Stimulated activated CD4-positive, alpha-beta T cell treated with anti-CD3 and anti-CD28 coated beads, Interleukin-1b, Interleukin-23, amount 100 ng/mL, for 24 hours (primary cell): ENCODE measurements at places on chromosomes 5 and 9.

DNA sequence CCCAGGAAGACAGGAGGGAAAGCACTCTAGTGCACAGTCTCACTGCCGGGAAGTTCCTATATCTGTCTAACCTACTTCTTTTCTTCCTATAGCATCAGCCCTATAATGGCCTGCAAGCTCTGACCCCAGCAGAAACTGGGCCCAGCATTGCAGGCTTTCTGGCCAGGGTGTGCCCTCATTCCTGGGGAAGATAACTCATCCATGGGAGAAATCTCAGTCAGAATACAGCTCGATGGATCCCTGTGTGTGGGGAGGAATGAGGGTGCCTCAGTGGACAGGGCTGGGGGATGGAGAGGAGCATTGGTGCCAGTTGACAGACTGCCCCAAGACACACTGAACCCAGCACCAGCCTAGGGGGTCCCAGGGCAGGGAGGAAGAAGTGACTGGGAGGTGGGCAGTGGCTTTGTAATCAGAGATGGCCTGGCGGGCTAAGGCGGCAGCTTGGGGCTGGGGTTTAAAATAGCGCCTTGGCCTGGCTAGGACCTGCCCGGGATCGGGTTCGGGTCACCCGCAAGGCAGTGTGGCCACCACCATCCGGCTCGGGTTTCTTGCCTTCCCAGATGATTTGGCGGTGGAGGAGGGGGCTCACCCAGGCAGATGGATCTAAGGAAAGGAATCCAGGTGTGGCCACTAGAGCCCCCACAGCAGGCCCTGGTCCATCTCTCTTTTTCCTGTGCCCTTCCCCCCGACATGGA lies 7.6 kb upstream of the CXXC5 start:
- DNase-seq, result no peak

- no peak for DNase-seq
Measured at GRCh38 chr5:148924817-148925216, 98.4 kb downstream of the ADRB2 start.

GRCh38 chr5:95780597-95780996 lies 41.9 kb downstream of the GLRX start:
- DNase-seq, result no peak

- no peak for DNase-seq
Measured at GRCh38 chr9:121324316-121324715, 45.7 kb downstream of the STOM start.

DNA sequence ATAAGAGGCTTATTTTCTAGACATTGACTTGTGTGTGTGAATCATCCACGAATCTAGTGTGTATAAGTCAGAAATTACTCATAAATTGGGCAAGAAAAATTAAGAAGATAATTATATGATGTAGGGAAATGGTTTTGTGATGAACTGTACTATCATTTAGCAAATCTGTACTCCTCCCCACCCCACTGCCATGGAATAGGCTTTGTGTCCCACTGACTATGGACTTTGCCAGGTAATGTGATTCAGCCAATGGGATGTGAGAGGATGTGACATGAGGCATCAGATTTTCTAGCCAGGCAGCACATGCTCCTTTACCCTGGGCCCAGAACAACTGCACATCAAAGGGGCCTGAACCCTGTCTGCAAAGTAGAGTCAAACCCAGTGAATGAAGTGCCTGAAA lies 406.6 kb downstream of the CTNND2 start:
- no peak for DNase-seq

DNA sequence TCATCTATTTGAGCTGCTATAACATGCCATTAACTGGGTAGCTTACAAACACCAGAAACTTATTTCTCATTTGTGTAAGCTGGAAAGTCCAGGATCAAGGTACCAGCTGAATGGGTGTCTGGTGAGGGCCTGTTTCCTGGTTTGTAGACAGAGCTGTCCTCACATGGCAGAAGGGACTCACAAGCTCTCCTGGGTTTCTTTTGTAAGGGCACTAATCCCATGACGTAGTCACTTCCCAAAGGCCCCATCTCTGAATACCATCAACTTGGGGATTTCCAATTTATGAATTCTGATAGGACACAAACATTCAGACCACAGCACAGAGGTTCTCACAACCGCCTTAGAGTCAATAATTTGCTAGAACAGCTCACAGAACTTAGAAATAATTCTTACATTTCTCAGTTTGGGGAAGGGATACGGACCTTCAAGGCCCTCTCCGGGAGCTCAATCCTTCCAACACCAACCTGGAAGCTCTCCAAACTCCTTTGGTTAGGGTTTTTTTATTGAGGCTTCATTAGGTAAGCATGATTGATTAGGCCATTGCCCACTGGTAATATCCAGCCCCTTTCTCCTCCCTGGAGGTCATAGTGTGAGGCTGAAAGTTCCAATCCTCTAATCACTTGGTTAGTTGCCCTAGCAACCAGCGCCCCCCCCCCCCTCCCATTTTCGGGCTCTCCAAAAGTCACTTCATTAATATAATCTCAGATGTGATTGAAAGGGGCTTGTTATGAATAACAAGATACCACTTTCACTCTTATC lies 7.6 kb upstream of the DNAJA1 start:
- DNase-seq, result no peak

GRCh38 chr5:125006011-125006685 lies 259.7 kb upstream of the ZNF608 start:
- DNase-seq, result no peak

DNA sequence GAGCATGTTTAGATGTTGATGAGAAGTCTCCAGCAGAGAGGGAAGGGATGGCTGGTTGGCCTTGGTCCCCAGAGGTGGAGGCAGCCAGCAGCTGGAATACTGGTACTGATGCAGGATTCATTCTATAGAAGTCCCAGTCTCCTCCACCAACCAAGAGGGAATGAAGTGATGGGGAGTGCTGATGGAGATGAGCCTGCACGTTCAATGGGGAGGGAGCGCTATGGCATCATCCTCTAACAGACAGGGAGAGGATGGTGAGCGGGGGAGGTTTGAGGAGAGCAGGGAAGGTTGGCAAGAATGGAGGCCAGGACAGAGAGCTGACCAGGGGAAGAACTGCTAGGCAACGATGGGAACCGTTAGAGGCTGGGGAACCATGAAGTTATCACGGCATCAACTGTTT lies 159.8 kb upstream of the MVB12B start:
- DNase-seq, result no peak

- no peak for DNase-seq
Measured at GRCh38 chr5:168128557-168128956, 162.9 kb upstream of the WWC1 start.

DNA sequence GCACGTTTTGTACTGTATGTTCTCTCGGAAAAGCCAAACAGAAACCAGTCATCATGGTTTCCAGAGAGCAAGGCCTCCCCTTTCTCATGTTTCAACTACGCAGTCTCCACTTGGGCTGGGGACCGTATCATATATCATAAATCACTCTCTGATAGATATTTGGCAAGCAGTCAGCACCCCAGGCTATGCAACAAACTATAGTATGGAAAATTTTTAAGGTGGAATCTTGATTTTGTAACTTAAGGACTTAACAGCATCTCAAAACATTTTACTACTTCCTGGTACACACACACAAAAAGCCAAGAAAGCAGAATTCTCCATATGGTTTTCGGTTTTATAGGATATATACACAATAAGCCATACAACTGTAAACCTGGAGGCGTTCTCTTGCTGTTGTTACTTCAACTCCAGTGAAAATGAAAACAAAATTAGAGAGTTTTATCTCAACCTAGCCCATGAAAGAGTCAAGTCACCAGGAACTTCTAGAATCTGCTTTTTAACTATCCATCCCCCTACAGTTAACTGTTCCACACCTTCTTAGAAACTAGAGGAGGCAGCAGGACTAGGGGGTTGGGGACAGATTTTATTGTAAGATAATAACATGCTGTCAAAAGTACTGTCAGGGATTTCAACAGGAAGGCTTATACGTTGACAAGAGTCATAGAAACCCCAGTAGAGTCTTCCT lies 283.4 kb downstream of the NFIB start:
- DNase-seq, result no peak

GRCh38 chr5:32683125-32683524 lies 28.0 kb upstream of the NPR3 start:
- no peak for DNase-seq

DNA sequence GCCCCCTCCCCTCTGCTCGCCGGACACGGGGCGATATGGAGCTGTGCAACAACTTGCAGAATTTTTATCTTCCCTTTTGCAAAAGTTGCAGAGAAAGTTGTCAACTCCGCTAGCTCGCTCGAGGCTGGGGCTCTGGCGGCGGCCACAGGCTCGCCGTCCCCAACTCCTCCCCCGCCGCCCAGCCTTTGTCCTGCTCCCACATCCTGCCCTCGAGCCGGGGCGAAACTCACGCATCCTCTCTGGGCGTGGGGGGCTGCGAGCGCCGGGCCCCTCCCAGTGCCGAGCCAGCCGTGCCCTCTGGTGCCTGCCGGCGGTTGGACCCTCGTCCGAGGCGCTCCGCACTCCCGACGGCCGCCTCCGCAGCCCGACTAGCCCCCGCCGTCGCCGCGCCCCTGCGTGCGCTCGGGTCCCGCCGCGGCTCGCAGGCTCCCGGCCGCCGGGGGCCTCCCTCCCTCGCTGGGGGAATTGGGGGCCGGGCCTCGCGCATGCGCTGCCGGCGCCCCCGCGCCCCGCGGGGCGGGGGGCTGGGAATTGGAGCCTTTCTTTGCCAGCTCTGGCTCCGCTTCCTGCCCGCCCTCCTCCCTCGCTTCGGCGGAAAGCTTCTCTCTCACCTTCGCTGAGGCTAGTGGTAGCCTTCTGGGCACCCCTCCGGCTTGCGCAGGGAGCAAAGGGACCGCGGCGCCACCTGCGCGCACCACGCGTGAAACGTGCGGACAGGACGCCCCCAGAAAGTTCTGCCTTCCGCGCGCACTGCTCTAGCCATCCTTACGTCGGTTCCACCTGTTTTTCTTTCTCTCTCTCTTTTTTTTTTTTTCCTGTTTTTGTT lies at the start of gene CCNJL:
Gene CCNJL, minus strand, starts transcription at position 431 of the 826 bp plus-strand sequence. CDS start 641 bp downstream, outside the sequence.
- DNase-seq, result no peak

GRCh38 chr5:180670586-180671359 lies 21.4 kb upstream of the FLT4 start:
- no peak for DNase-seq

DNA sequence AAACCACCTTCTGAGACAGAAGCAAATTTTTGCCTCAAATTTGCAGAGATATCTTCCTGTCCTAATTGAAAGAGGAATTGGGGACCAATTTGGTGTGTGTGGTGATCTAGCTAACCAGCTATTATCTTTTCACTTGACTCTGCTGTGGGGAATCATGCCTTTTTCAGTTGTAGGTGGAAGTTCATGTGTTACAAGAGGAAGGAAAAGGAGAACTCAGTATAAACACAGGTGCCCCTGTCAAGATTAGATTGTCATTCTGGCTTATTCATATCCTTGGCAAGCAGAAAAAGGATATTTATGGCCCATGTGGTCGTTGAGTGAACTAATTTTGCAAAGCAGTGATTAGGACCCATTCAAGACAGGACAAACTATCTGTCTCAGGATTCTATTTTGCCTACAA lies 336.8 kb upstream of the SLC30A5 start:
- DNase-seq, result no peak

GRCh38 chr5:24347158-24347557 lies 297.6 kb downstream of the CDH10 start:
- no peak for DNase-seq

DNA sequence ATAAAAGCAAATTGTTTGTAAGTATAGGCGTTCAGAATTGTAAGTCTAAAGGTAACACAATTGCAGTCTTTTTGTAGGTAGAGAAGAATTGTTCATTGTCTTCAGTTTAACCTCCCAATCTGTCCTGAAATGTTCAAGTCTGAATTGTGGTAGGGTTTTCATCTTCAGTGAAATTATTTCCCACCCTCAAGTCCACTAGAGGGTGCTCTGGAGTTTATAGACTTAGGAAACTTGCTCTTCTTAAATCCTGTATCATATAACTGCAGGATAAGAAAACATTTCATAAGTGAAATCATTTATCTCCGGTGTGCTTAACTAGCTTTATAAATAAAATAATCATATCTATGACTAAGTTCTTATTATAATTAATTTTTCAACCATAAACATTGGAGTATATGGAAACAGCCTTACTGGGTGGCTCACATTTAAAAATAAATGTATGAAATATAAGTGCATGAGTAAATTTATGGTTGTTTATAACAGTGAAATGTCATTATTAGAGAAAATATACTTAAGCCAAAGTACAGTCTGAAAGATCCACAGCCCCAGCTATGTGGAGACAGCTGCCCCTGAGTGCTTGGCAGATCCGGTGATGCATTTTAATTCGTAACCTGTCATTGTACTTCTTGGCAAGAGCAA lies 182.4 kb upstream of the OTULINL start:
- DNase-seq, result no peak

- no peak for DNase-seq
Measured at GRCh38 chr5:68711293-68712200, 382.3 kb upstream of the SLC30A5 start.

GRCh38 chr5:60727033-60727679 lies 27.2 kb upstream of the DEPDC1B start:
- no peak for DNase-seq

DNA sequence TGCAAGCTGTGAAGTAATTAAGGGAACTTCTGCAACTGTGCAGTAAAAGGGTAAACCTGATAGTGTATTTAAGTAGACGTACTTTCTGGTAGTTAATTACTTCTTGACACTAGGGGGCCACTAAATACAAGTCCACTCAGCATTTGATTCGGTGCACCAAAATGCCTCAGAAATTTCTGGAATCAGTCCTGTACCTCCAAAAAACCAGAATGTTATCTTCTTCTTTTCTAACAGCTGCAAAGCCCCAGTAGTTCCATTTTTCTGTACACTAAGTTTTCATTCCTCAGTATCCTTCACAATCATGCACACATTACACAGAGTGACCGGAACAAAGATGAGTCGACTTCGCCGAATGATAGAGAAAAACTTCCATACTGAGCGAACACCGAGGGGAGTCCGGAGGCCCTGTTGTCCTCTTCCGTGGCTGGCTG lies 484 bp downstream of the GFM2 start:
- no peak for DNase-seq

- DNase-seq, result no peak
Measured at GRCh38 chr5:96584712-96585111, 77.5 kb upstream of the CAST start.

- no peak for DNase-seq
Measured at GRCh38 chr5:83029912-83030311, 47.3 kb downstream of the TMEM167A start.

DNA sequence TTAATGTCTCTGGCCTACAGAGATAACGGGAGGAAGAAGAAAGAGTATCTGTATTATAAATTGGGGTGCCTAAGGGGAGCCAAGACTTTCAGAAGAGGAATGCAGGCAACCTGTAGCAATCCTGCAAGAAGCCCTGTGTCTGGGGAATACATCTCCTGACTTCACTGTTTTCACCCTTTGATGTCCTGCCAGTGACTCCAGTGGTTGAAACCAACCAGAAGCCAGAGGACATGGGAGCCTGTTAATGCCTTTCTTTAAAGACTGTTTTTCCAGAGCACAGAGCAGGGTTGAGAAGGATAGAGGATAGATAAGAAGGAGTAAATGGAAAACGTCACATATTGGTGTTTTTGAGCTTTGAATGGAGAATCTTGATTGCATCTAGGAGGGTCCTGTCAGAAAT lies 151.2 kb downstream of the HACD4 start:
- DNase-seq, result no peak

- no peak for DNase-seq
Measured at GRCh38 chr5:72224946-72225463, 95.0 kb downstream of the MRPS27 start.

GRCh38 chr5:73499756-73500155 lies 1.5 kb downstream of the BTF3 start:
- DNase-seq, result no peak
